ENCODE measurements at places on chromosomes 2 and 18. TPM values are rescaled to one million over a fixed set of nuclear protein-coding genes. Genes with fewer than 3 reads are reported as not detected.

GRCh38 chr2:203713381-203713780, 6.9 kb downstream of the CD28 start:
- H3K4me3 ChIP-seq = no peak overlapping the region
- no peaks in the 10 kb centered on the region for H3K36me3 ChIP-seq
- DNase-seq = no peak
- H3K27me3 ChIP-seq = no peaks in the 10 kb centered on the region

DNA sequence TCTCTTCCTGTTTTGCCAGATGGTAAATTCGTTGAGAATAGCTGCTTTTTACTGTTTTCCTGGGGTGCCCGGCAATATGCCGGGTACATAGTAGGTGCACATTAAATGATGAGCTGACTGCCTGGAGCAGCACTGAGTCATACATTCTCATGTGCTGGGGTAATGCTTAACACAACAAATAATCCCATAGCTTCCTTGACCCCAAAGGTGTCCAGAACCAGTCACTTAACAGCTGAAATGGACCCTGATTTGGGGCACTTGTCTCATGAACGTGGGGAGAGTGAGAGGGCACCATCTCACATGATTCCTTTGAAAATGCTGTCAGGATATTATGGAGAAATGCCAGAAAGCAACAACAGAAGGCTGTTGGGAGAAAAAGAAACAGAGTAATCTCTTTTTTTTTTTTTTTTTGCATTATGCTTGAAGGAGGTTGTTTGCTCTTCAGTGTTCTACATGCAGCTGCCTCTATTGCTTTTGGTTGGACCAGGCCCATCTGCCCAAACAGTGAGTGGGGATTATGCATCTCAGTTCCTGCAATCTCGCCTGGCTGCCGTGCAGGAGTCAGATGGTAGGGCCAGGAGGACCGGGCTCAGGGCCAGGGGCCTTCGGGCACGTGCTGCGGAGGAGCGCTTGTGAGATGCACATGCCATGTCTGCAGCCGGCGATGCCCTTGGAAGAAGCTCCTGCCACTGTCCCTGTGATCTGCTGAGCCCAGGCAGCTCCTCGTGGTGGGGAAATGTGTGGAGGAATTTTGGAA, 162.1 kb downstream of the SH3RF3 start:
- H3K4me1 ChIP-seq = no peaks in the 10 kb centered on the region
- peaks cover 27% of the 10 kb centered on the region for H3K27me3 ChIP-seq
- no peak overlapping the region for H3K27ac ChIP-seq
- no peaks in the 10 kb centered on the region for H3K36me3 ChIP-seq
- H3K4me3 ChIP-seq = no peak overlapping the region

- H3K27me3 ChIP-seq = no peaks in the 10 kb centered on the region
- no peak overlapping the region for H3K27ac ChIP-seq
- no peak for DNase-seq
- H3K4me1 ChIP-seq = peaks cover 13% of the 10 kb centered on the region
- peaks cover 18% of the 10 kb centered on the region for H3K36me3 ChIP-seq
These were observed 6.1 kb downstream of the MPV17 start for GRCh38 chr2:27316655-27317412.

Gene DCC
- total RNA-seq = not detected

- no peaks in the 10 kb centered on the region for H3K27me3 ChIP-seq
- DNase-seq = no peak
- H3K36me3 ChIP-seq = no peaks in the 10 kb centered on the region
- H3K4me1 ChIP-seq = no peaks in the 10 kb centered on the region
- H3K4me3 ChIP-seq = no peak overlapping the region
These were observed 1274.5 kb upstream of the TMEFF2 start for GRCh38 chr2:193469251-193469650.
